ENCODE measurements at places on chromosomes 4 and X.
A peak's percentile ranks its signal among the peaks of the same experiment; 100 is the strongest.

DNA sequence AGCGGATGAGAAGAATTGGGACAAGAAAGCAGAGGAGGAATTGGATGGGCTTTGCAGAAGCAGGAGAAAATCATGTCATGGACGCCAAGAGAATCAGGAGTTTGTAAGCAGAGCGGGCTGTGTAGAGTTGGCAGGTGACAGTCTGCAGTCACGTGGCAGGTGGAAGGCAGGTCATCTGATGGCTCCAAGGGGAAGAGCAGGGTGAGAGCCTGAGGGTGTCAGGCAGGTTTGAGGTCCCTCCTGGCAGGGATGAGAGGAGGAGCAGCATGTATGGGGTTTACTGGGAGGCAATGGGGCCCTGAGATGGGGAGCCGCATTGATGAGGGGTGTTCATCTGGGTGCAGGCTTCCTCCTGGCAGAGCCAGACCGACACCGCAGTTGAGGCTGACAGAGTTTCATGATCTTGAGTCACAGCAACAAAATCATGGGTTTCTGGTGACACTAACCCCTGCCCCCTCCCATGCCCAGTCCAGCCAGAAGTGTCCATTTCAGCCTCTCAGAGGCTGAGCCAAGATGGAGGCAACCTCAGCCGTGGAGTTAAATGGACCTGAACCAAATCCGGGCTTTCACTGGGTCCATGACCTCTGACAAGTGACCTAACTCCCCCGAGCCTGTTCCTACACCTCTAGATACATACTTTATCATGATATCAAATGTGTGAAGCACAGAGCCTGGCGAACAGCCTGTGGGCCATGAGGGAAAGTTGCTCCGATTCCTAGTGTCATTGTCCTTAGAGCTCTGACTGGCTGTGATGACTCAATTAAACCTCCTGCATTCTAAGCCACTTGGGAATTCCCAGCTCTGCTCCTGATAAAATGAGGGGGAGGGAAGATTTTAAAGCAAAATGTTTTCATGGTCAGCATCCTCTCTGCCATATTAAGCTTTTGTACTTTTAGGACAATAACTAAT, 36.1 kb downstream of the EVC start:
- peak; percentile 60 for DNase-seq

GRCh38 chrX:95889279-95889678, 795.4 kb upstream of the DIAPH2 start:
- DNase-seq, result no peak

DNA sequence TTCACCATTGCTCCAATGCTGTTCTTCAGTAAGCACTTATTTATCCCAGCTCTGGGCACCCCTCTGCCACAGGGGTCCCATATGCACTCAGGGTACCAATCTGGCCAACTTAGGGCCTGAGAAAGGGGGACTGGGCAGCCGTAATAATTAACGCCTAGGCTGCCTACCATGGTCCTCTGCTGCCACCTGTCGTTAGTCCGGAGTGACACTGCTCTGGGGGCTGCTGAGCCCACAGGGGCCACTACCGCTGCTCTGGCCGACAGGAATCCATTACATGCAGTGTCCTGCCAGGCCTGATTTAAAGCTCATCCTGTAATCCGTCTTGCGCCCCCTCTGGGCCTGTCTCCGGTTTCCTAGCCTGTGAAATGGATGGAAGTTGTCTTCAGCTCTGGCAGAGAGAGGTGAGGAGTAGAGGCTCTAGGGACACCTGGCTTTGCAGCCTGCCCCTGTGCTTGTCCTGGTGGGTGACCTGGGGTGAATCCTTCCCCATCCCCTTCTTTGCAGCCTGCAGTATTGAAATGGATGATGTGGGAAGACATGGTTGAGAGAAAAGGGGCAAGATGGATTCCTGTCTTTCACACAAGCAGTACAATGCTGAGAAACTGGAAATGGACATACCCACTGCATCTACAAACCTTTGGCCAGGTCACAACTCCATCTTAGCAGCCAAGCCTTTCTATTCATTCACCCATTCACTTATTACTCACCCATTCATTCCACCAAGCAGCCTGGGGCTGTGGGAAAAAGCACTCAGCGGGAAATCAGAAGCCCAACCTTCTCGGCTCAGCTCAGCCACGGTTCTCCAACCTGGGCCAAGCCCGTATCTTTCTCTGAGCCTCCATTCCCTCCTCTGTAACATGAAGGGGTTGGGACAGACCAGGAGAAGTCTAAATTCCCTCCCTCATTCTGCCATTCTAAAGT, 116.3 kb upstream of the NALF2 start:
- DNase-seq, result peak; percentile 80

- DNase-seq, result no peak
Observed at GRCh38 chr4:117916728-117917127, 117.6 kb upstream of the NDST3 start.

DNA sequence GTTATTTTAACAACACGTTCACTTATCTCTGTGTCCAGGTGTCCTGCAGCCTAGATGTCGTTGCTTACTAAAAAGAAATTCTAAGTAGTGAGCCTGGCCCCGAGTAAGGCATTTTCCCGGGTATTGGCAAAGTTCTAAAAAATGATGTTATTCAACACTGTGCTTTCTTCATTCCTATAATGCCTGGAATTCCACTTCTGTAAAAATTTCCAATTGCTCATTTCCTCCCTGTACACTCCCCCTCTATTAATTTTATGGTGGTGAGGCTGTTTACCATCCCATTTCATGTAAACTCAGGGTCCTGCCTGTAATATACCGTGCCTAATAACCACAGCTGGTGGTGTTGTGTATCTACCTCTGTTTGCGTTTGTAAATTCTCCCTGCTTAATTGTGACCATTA, 14.2 kb downstream of the BST1 start:
- no peak for DNase-seq

- no peak for DNase-seq
Observed at GRCh38 chr4:109207061-109207460, 95.4 kb downstream of the COL25A1 start.

GRCh38 chrX:152923599-152923998, 25.7 kb downstream of the ZNF185 start:
- DNase-seq, result no peak

GRCh38 chrX:69535661-69536060, 31.5 kb downstream of the NALF2 start:
- no peak for DNase-seq

DNA sequence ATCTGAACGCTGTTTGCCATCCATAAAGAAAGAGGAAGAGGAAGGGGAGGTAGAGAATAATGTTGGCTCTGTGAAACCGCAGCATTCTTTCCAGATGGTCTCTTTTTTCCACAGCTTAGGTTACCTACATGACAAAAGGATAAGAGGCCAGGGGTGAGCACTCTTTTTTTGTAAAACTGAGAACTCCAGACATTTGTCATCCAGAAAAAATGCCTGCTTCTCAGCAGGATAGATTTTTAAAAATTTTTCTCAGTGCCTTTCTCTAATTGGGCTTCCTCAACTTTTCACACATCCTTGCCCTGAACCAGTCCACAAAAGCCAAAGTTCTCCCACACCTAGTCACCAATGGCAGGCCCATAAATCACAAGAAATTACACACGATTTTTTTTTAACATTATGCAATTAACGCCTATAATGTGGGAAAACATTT, 158.1 kb upstream of the TENM3 start:
- no peak for DNase-seq

- no peak for DNase-seq
Observed at GRCh38 chr4:139904406-139904805, 238.8 kb downstream of the MGST2 start.

GRCh38 chr4:19735012-19735411, 516.7 kb upstream of the SLIT2 start:
- DNase-seq, result no peak

DNA sequence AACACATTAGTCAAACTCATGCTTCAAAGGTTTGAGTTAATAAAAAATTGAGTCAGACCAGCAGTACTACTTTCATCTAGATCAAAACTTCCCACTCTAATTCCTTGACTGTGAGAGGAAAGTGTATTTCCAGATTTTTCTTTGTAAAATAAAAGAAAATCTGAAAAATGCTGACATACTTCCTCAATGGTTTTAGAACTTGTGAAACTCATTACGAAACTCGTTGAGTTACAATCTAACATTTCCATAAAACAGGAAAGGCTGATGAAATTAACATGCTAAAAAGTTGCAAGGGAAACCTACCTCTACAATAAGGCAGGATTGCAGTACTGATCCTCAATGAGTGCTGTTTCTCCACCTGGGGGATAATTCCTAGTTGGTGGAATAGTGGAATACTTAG, 217.8 kb upstream of the HCCS start:
- no peak for DNase-seq

GRCh38 chrX:19331831-19332230, 11.9 kb upstream of the PDHA1 start:
- DNase-seq, result no peak

DNA sequence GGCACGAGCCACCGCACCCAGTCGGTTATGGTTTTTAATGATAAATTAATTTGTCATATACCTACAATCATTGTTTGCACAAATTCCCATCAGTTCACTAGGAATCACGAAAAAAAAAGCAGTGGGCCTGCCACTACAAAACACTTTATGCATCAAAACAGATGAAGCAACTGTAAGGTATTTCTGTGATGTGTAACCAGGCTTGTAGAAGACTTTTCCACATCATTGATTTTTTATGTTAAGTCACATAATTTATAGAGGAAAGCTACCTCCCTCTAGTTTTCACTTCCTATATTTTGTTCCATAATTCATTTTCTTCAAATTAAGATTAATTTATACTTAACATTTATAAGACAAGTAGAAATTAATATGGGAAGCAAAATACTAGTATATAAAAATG, 6.7 kb upstream of the FAM200B start:
- DNase-seq, result no peak

GRCh38 chr4:836750-837301, 10.9 kb upstream of the CPLX1 start:
- no peak for DNase-seq

- DNase-seq, result no peak
Observed at GRCh38 chr4:156948738-156949137, 22.9 kb downstream of the PDGFC start.

- no peak for DNase-seq
Observed at GRCh38 chrX:135988245-135988644, 3.0 kb downstream of the SLC9A6 start.

DNA sequence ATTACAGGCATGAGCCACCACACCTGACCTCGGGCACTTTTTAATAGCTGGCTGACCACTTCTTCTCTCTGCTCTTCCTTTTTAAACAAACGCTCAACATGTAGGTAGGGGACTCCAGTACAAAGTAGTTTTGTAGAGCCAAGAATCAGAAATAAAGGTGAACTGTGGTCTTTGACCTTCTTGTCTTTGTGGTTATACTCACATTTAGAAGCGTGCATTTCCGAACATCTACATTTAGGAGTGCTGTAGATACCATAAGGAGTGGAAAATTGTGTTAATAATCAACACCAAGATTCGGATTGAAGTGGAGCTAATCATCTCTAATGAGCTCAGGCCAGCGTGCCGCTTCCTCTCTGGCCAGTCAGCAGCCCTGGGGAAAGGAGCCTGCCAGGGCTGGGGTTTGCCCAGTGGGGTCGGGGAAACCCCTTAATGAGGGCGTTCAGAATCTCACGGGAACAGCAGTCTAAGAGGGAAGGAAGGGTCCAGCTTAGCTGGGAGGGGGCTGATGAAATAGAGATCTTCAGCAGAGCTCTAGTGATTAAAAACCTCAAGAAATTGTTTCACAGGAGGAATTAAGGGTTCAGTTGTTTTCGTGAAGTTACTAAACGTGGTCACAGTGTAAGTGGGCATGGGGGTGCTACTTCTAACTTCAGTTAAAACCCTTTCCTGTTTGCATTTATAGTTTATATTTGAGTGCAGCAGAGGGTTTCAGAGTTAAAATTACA, 81.2 kb downstream of the GAB1 start:
- no peak for DNase-seq

DNA sequence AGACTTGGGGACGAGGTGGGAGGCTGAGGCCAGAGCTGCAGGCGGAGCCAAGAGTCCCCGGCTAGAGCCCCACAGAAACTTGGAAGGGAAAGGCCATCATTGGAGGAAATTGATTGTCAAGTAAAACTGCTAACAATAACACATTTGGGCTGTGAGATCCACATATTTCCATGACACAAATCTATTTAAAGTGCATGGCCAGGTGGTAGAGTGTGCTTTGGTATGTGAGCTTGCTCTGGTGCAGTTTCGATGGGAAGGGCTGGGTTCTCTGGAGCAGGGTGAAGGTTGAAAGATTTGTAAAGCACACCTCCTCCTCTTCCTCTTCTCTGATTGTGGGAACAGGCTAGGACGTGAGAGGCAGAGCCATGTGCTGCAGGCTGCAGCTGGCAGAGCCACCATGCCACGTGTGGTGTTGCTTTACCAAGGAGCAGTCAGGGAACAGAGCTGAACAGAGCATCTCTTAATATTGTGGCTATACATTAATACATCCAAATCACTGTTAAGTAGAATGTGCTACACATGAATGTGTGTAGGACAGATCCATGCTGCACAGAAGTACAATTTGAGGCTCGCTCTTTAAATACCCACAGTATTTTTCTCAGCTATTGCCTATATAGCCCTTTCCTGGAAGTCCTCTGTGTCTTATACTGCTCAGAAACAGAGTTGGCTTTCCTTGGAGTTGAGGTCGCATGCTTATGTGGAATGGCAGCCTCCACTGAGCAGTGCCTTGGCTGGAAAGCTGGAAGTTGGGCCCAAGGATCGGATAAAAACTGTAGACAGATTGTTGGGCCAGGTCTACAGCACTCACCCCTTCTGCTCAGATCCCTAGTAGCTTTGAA, 37.7 kb downstream of the FHDC1 start:
- no peak for DNase-seq

- DNase-seq, result no peak
Observed at GRCh38 chr4:10002278-10002677, 19.0 kb downstream of the SLC2A9 start.

DNA sequence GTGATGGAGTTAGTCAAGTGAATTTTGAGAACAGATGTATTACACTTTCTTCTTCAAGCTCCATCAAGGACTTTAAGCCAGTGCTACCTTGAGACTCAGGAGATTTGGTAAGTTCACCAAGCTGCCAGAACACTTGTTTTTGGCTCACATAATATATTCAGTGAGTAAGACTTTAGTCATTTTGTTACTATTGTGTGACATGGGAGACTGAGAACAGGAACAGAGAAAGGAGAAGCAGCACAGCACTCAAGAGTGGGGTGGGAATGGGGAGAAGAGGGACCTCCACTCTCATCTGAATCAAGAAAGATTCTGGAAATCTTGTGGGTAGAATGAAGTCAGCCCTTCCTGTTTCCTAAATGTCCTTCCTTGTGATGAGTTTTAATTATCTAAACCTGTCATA, 87.3 kb upstream of the TET2 start:
- DNase-seq, result no peak

DNA sequence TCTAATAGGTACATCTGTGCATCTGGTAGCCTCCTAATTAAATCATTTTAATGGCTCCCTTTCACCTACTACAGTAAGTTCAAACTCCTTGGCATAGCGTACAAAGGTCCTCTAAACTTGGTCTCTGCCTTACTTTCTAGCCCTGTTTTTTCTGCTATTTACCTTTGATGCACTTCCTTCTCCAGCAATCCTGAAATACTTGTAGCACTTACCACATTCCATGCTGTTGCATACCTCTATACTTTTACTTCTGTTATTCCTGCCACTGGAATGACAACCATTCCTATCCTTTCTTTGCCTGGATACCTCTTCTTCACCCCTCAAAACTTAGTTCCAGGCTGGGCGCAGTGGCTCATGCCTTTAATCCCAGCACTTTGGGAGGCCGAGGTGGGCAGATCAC, 56.6 kb upstream of the LHFPL1 start:
- no peak for DNase-seq

GRCh38 chr4:153403726-153404125, 59.2 kb downstream of the MND1 start:
- DNase-seq, result no peak

GRCh38 chr4:138561906-138562305, 319.8 kb upstream of the SLC7A11 start:
- no peak for DNase-seq
